ENCODE measurements at places on chromosomes 3 and 15.

- no peak for DNase-seq
Observed at GRCh38 chr3:28134792-28135375, 106.5 kb upstream of the CMC1 start.

- no peak for DNase-seq
Observed at GRCh38 chr3:179672918-179673317, 20.1 kb downstream of the USP13 start.

DNA sequence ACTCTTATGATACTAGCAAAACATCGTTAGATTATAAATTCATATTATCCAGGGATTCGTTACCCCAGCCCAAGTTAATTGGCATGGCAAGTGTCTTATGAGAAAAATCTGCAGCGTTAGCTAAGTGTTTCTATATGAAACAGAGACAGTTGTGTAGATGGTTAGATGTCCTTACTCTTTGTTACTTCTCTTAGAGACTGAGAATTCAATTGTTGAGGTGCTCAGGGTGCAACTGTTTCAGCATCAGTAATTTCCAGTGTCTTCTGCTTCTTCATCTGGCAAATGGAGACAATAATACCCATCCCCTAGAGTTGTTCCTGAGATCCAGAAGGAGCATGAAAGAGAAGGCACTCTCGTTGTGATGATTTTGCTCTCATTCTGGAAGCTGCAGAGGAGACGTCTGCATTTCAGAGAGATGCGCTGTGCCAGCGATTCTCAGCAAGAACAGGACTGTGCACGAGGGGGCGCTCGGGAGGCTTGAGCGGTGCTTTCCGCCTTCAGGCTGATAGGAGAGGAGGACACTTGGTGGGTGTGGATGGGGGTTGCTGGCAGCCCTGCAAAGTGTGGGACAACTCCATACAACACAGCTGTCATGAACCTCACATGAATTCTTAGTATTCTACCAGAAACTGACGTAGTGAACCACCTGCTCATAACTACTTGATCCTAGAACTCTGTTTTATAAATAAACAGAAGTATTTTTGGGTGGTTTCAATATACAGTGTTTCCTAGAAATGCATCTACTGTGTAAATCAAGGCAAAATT, 39.7 kb upstream of the SPSB4 start:
- DNase-seq = peak; percentile 76

DNA sequence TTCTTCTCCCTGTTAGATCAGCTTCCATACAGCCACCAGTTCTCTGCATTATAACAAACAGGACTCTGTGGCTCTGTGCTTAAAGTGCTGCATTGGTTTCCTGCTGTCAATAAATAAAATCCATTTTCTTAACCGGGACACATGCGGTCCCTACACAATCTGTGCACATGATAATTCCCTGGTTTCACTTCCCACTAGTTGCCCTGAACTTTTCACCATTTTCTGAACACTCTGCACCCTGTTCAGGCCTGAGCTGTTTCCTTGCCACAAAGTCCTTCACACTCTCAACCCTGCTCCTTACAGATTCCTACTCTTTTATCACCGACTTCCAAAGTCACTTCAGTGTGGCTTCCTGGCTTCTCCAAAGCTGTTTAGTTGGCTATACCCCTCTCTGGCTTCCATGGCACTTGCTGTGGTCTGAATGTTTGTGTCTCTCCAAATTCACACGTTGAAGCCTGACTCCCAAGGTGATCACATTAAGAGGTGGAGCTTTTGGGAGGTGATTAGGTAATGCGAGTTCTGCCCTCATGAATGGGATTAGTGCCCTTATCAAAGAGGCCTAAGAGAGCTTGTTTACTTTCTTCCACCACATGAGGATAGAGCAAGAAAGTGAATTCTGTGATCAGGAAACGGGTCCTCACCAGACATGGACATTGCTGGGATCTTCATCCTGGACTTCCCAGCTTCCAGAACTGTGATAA, 233.4 kb downstream of the CHST2 start:
- DNase-seq = no peak

- DNase-seq = no peak
Observed at GRCh38 chr3:188239577-188239976, 85.6 kb downstream of the LPP start.

DNA sequence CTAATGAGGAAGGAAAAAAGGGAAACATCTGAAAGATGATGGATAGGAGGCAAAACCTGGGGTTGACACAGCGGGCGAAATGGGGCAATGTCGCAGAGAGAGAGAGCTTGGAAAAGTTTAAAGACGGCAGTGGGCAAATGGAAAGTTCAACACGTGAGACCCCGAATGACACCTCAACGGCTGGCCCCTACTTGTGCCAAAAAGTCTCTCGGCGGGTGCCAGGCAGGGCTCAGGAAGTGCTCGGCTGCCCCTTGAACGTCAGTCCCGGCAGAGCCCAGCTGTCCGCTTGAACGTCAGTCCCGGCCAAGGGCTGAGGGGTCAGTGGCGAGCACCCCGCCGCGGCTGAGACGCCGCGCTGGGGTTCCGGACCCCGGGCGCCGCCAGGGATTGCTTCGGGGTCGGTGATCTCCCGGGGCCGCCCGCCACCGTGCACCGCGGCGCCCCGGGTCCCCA, 658 bp downstream of the EOGT start:
- DNase-seq = no peak

DNA sequence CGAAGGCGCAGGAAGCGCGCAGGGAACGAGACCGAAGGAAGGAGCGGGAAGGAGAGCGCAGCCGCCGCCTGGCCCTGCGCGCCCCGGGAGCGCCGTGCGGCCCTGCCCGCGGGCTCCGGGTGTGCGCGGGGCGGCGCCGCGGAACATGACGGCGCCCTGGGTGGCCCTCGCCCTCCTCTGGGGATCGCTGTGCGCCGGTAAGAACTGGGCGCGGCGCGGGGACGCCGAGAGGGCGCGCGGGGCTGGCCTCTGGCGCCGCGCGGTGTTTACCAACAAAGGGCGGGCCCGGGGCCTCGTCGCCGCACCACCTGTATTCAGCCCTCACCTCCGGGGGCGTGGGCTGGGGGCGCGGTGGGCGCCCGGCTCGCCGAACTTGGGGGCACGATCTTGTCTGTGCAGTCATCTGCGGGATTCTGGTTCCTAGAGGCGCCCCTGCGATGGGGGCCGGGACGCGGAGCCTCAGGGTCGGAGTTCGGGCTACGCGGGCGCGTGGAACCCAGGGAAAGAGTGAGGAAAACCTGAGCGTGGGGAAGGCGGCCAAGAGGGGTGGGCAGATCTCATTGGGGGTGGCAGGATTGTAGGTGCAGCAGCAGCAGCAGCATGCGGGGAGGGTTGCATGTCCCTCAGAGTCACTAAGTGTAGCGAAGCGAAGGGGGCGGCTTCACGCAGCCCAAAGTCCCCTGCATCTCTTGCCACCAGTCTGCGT, 641 bp downstream of the ACVR2B start:
- DNase-seq = peak; percentile 44

- DNase-seq = no peak
Observed at GRCh38 chr3:64627471-64628321, 60.1 kb downstream of the ADAMTS9 start.

DNA sequence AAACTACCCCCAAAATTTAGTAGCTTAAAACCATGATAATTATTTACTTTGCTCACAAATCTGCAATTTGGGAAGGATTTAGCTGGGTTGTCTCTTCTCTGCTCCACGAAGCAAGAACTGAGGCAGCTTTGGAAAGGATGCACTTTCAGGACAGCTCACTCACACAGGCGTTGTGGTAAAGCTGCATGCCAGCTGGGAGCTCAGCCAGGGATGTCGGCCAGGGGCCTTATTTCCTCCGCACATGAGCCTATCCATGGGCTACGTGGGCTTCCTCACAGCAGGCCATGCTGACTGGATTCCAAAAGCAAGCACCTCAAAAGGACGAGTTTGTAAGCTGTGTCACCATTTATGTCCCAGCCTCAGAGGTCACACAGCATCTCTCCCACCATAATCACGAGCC, 301.3 kb upstream of the IGF1R start:
- no peak for DNase-seq

- DNase-seq = no peak
Observed at GRCh38 chr3:13239467-13239760, 166.2 kb upstream of the IQSEC1 start.

GRCh38 chr3:126914226-126914625, 68.7 kb upstream of the PLXNA1 start:
- no peak for DNase-seq

DNA sequence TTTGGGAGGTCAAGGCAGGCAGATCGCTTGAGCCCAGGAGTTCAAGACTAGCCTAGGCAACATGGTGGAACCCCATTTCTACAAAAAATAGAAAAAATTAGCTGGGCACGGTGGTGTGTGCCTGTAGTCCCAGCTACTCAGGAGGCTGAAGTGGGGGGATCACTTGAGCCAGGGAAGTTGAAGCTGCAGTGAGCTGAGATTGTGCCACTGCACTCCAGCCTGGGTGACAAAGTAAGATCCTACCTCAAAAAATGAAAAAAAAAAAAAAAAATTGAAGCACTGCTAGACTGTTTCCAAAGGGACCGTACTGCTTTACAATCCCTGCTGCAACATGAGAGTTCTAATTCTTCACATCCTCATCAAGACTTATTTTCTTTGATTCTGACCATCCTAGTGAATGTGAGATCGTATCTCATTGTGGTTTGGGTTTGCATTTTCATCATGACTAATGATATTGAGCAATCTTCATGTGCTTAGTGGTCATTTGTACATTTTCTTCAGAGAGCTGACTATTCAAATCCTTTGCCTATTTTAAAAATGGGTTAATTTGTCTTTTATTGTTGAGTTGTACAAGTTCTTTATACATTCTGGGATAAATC, 10.8 kb downstream of the CMTM8 start:
- DNase-seq = no peak

DNA sequence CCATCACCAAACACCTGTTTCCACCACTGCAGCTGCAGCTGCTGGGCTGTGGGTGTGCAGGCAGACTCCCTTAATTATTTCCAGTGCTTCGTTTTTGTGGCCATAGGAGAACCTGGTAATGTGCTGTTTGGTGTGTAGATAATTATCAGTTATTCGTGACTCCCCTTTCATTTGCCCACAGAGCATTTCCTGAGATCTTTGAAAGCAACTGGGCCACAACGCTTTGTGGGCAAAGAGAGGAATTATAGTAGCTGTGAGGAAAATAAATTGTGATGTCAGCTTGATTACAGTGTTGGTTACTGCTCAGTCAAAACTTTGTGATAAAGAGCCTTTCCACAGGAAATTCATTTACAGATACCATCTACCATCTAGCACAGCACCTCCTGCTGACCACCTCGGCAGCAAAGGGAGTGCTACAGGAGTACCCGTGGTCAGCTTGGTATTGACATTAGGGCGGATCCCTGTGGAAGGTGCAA, 193.3 kb upstream of the SLCO3A1 start:
- DNase-seq = no peak

- DNase-seq = no peak
Observed at GRCh38 chr3:21665444-21666100, 85.4 kb downstream of the ZNF385D start.

- DNase-seq = no peak
Observed at GRCh38 chr15:28981921-28982320, 96.1 kb downstream of the APBA2 start.

GRCh38 chr3:49657208-49657915, 16.8 kb upstream of the APEH start:
- no peak for DNase-seq

- peak; percentile 7 for DNase-seq
Observed at GRCh38 chr3:169661361-169662131, 2.0 kb downstream of the MECOM start.

DNA sequence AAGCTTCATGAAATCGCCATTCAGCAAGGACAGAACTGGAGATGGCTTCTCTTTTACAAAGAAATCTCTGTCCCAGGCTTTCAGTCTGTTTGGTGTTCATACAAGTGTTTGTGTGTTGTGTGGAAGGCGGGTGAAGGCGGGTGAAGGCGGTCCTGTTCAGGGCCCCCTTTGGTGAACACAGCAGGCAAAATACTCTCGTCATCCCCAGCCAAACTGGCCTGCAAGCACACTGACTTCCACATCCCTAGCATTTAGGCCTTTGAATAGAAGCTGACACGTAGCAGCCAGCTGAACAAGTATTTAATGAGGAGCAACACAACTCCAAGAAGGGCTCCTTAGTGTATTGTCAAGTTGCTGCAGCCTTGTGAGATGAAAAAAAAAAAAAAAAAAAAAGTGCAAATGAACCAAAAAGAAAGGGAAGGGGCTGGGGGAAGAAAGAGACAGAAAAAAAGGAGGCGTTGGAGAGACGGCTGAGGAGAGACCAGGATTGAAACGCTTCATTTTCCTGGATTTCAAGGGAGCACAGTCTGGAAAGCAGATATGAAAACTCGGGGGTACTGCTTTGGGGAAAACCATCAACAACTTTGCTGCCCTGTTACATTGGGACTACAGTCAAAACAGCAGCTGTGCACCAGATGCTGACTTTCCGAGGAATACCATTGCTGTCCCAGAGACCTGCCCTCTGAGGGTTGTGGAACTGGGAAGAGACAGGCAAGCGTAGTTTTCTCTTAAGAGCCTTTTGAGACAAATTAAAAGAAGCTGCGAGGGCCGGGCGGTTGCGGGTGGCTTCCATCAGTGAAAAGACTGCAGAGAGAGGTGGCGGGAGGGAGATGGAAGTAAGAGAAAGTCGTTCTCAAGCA, 74.6 kb downstream of the TGFBR2 start:
- no peak for DNase-seq

DNA sequence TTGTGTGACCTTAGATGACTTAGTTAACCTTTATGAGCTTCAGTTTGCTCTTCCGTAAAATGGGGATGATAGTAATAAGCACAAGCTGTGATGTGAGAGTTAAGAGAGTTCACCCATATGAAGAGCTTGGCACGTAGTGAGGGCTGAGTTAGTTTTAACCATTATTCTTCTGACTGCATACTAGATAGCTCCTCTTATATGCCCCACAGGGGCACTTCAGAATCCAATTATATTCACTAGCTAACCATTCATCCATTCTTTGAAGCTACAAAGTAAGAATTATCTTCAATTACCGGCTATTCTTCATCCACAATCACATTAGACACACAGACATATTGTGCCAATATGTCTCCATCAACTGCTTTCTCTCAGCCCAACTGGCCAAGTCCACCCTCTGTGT, 159.0 kb upstream of the STT3B start:
- DNase-seq = no peak

DNA sequence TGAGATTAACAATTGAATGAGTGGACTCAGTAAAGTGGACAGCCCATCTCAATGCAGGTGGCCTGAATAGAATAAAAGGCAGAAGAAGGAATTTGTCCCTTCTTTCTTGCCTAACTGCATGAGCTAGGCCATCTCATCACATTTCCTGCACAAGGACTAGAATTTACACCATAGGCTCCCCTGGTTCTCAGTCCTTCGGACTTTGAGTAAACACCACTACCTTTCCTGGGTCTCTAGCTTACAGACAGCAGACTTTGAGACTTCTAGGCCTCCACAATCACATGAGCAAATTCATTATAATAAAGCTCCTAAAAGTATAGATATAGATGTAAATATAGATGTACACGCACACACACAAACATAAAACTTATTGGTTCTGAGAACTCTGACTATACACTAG, 28.3 kb downstream of the MTHFS start:
- no peak for DNase-seq

- no peak for DNase-seq
Observed at GRCh38 chr3:58880182-58880581, 169.6 kb downstream of the CFAP20DC start.

Measured in CD4-positive, alpha-beta T cell treated with Interleukin-17A for 4 hours (primary cell).